ENCODE measurements at places on chromosomes 6 and 20.

DNA sequence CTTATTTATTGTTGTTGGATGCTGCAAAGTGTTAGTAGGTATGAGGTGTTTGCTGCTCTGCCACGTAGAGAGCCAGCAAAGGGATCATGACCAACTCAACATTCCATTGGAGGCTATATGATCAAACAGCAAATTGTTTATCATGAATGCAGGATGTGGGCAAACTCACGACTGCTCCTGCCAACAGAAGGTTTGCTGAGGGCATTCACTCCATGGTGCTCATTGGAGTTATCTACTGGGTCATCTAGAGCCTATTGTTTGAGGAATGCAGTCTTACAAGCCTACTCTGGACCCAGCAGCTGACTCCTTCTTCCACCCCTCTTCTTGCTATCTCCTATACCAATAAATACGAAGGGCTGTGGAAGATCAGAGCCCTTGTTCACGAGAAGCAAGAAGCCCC is 12.1 kb downstream of the MICB start:
- DNase-seq: no peak

DNA sequence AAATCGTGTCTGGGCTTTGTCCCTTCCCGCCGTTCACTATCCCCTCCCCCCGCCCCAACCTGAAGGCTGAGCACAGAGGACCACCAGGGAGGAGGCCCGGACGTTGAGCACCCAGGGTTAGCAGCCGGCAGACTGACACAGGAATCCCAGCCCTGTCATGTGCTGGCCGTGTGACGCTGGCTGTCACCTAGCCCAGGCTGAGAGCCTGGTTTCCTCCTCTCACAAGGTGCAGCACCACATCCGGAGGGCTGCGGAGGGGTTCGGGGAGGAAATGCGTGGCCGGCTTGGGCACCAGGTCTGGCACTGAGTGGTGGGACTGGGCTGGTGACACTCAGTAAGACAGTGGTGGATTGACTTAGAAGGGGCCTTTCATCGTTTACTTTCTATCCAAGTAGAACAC is 4.6 kb upstream of the LSM14B start:
- no peak for DNase-seq

GRCh38 chr20:52996658-52997057 is 24.5 kb downstream of the TSHZ2 start:
- no peak for DNase-seq

DNA sequence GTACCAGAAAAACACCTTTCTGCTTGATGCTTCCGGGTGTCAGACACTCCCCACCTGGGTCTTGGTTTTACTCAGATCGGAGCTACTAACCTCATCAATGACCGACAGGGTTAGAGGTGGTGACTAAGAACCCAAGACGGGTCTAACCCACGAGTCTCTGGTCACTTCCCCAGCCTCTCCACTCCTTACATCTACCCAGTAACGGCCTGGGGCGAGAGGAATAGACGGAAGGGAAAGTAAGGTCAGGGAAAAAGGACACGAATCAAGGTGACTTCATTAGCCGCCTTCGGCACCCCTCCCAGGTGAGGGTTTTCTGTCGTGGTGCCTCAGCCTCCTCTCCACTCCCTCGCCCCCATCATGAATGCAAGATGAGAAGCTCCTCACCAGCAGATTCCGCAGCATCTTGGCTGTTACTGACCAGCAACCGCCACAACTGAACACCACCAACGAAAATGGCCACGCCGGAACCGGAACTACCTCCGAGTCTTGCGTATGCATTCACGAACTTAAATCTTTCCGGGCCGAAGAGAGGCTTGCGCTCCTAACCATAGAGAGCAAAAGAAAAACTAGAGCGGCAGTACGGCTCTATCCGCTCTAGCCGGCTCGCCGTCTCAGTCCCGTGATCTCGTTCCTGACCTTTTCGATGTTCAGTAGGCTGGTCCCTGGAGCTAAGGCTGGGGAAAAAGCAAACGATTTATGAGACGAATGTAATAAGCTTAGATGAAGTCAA is at the start of gene COX7A2:
Gene COX7A2 (minus strand): TSS at position 469 of the 730 bp plus-strand sequence. CDS start 67 bp downstream, at position 402.
- DNase-seq: peak; percentile 55

GRCh38 chr20:24737212-24737850 is 211.7 kb upstream of the CST7 start:
- no peak for DNase-seq

DNA sequence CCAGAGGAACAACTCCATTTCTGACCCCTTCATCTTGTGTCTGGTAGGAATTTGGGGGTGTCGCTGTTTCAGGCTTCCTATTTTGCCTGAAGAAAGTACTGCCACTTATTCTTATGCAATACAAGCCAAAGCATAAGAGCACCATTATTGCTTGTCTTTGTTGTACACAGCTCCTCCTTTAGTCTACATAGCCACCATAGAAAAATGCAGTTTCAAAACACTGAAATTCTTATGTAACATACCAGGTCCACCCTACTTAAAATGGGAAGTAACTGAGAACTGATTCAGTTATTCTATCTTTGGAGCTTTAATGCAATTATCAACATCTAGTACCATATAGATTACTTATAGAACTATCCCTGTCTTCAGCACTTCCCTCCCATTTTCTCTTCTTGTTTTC is 255.5 kb downstream of the ARHGAP18 start:
- no peak for DNase-seq

DNA sequence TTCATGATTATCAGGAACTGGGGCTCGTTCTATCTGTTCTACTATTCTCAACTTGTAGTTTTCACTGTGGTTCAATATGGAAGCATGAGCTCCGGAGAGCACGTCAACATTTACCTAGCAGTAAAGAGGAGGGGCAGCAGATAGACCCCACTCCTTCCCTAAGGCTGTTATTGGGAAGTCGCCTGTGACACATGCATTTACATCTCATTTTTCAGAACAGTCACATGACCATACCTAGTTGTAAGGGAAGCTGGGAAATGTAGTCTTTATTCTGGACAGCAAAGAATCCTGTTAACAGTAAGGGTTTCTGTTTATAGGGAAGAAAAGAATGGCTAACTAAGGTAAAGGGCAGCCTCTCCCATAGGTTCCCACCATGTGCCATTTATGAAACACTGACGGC is 158.3 kb downstream of the ZFP64 start:
- DNase-seq: no peak

GRCh38 chr6:50213146-50213545 is 163.4 kb upstream of the DEFB112 start:
- no peak for DNase-seq

- no peak for DNase-seq
Measured at GRCh38 chr6:41697861-41698781, 37.3 kb downstream of the TFEB start.

- DNase-seq: no peak
Measured at GRCh38 chr6:148448369-148449012, 105.9 kb downstream of the SASH1 start.

DNA sequence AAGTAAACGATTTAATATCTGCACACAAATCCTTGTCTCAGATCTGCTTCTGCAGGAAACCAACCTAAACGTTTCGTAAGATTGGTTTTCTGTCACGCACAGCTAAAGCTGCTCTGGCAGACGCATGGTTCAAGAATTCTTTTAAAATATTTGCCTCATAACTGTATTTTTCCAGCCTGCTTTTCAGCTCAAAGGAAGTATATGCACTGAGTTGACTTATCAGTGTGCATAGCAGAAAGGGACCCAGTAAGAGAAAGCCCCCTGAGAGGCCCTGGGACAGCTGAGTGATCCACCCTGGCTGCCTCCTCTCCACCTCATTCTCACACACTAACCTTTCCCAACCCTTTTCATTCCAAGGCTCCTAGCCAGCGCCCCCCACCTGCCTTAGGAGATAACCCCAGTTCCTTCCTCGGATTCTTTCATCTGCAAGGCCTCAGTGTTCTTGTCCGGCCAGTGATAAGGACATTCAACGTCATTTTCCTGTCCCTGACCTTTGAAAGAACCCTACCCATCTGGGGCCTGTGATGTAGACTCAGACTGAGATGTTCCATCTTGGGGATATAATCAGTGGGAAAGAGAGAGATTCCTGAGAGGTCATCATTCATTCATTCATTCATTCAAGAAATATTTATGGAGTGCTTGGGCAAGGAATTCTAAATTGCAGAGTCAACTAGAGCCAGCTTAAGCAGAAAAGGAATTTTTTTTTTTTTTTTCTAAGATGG is 22.4 kb upstream of the SLC9A8 start:
- no peak for DNase-seq

- no peak for DNase-seq
Measured at GRCh38 chr6:37766717-37767116, 52.8 kb upstream of the ZFAND3 start.

DNA sequence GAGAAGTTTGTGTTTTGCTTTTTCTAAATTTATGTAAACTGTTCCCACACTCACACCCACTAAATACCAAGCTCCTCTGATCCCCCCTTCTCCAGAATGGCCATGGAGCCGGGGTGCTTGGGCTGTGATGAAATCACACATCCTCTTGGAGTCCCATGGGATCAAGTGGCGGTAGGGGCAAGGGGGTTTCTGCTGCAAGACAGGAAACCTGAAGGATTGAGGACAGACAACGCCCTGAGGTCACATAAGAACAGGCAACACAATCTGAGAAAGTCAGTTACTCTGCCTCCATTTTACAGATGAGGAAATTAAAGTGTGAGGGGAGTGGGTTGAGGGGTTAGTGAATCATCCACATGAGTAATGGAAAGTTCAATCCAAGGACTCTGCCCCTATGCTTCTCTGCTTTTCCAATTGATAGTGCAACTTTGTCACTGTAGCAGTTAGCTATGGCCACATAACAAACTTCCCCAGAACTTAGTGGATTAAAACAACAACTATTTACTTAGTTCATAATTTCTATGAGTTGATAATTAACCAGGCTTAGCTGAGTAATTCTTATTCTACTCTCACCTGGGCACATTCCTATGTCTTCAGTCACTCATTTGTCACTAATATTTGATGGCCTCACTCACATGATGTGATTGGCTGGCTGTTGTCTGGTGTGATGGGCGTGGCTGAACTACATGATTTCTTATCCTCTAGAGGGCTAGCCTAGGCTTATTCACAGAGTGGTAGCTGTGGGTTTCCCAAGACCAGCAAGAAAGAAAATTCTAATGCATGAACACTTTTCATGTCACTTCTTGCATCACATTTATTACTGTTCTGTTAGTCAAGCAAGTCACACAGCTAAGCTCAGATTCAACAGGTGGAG is 311.1 kb upstream of the RNF24 start:
- DNase-seq: no peak

All from stimulated activated CD4-positive, alpha-beta T cell treated with anti-CD3 and anti-CD28 coated beads, Interleukin-1b, Interleukin-23, amount 100 ng/mL, for 1 hour (primary cell).